Activated CD8-positive, alpha-beta memory T cell treated with anti-CD3 and anti-CD28 coated beads, Interleukin-2, amount 10 ng/mL, durations not matched to agents 7 days and 5 days (primary cell): ENCODE measurements at places on chromosomes 13 and 19. TPM values are rescaled to one million over a fixed set of nuclear protein-coding genes. Genes with fewer than 3 reads are reported as not detected.

DNA sequence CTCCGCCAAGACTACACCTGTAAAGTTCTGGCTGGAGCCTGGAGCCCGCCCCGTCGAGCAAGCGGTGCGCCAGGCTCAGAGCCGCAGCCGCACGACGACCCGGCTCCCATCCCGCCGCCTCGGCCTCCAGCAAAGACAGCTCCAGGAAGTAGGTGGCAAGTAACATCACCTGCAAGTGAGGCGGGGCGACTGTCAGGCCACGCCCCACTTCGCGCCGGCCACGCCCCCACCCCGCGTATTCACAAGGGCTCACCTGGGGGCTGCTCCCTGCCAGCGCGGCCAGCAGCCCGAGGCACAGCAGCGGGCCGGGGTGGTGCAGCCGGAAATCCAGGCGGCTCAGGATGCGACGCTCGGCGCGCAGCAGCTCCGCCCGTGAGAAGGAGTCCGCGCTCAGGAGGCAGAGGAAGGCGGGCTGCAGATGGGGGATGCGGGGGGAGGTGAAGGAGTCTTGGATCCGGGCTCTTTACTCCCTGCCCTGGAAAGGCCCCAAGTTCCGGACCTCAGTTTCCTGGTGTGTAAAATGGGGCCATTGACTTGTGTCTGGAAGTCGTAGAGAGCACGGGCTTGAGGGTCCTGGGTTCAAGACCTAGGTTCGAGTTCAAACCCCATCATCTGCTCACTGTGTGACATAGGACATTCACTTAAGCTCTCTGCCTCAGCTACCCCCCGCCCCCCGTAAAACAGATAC lies 3.2 kb downstream of the CCNP start:
- H3K4me3 ChIP-seq: no peak overlapping the region
- no peak overlapping the region for H3K27ac ChIP-seq
- peaks cover 12% of the 10 kb centered on the region for H3K4me1 ChIP-seq
- H3K36me3 ChIP-seq: peaks cover 4% of the 10 kb centered on the region
- peaks cover 71% of the 10 kb centered on the region for H3K27me3 ChIP-seq

The SPRY2 gene
- total RNA-seq: 0.56 TPM

DNA sequence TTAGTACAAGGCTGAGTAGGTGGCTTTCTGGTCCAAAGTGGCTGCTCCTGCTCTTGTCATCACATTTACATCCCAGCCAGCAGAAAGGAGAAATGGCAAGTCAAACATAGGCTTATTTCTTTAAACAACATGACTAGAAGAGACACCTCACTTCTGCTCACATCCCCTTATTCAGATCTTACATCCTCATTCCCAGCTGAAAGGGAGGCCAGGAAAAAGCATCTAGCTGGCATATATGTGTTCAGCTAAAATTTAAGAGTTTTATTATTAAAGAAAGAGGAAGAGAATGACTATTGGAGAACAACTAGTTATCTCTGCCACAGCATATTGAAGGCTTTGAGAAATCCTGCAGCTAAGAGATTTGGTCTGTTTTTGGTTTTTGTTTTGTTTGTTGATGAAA lies 34.1 kb downstream of the RGCC start:
- no peaks in the 10 kb centered on the region for H3K27me3 ChIP-seq
- H3K4me1 ChIP-seq: peaks cover 37% of the 10 kb centered on the region
- no peak for DNase-seq

The RPS5 gene
- 1,022 TPM for total RNA-seq

DNA sequence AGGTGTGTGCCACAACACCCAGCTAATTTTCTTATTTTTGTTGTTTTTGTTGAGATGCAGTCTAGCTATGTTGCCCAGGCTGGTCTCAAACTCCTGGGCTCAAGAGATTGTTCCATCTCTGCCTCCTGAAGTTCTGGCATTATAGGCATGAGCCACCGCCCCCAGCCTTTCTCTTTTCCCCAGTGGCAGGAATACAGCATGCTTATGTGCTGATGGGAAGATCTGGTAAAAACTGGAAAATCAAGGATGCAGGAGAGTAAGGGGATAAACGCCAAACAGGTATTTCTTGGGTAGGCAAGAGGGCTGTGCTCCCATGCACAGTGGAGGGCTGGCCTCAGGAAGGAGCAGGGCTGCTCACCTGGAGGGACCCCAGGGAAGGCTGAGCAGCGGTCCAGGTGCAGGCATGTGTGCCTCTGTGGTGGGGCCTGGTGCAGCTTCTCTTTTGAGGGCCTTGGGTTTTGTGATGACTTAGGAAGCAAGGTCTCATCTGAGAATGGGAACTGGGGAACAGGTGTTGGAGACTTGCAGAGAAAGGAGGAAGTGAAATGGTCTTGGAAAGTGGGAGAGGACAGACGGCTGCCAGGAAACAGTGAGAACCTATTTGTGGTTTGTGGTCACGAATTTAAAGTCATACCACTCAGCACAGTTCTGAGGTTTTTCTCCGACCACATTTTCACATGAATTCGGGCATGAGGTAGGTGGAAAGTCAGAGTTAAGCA lies 106.5 kb downstream of the TEX26 start:
- peaks cover 69% of the 10 kb centered on the region for H3K27me3 ChIP-seq
- peak; percentile 60 for DNase-seq
- peak overlapping the region; percentile 29 for H3K4me3 ChIP-seq
- no peaks in the 10 kb centered on the region for H3K36me3 ChIP-seq

The FAM174C gene
- 54.7 TPM for total RNA-seq

- H3K27ac ChIP-seq: no peak overlapping the region
- H3K27me3 ChIP-seq: no peaks in the 10 kb centered on the region
- no peak for DNase-seq
- H3K4me1 ChIP-seq: no peaks in the 10 kb centered on the region
Measured at GRCh38 chr13:113083402-113084061, 22.1 kb upstream of the F7 start.

DNA sequence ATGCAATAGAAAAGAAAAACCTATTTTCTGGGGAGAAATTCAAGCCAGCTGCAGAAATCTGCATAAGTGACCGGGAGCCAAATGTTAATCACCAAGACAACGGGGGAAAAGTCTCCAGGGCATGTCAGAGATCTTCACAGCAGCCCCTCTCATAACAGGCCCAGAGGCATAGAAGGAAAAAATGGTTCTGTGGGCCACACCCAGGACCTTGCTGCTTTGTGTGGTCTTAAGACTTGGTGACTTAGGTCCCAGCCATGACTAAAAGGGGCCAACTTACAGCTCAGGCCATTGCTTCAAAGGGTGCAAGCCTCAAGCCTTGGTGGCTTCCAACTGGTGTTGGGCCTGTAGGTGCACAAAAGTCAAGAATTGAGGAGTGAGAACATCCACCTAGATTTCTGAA lies 2847.6 kb upstream of the PCDH20 start:
- no peaks in the 10 kb centered on the region for H3K4me1 ChIP-seq
- no peak overlapping the region for H3K4me3 ChIP-seq
- H3K27me3 ChIP-seq: no peaks in the 10 kb centered on the region
- H3K36me3 ChIP-seq: no peaks in the 10 kb centered on the region

- H3K36me3 ChIP-seq: no peaks in the 10 kb centered on the region
- no peaks in the 10 kb centered on the region for H3K27me3 ChIP-seq
- H3K4me1 ChIP-seq: no peaks in the 10 kb centered on the region
Measured at GRCh38 chr13:105735281-105735680, 800.2 kb downstream of the EFNB2 start.

The MAB21L1 gene
- total RNA-seq: not detected

DNA sequence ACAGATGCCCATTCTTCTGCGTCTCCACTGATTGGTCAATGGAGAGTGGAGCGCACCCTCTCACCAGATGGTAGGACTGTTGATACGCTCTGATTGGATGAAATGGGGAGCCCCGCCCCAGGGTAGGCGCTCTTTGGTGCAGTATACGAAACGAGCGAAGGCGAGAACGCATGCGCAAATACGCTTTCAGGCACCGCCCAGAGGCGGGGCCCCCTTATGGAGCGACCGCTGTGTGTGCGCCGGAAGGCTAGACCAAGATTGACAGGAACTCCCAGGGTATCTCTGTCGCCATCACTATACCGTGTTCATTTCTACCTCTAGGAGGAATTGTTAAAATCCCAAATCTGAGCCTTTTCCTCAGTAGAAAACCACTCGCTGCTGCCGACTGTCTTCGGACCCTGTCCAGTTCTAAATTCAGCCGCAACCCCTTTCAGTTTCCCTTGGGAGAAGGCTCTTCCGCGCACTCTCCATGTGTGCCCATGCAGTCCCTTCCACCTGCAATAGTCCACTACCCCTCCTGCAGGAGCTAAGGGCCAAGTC lies 720 bp upstream of the HNRNPL start:
- H3K27me3 ChIP-seq: no peaks in the 10 kb centered on the region
- peak overlapping the region; percentile 88 for H3K4me3 ChIP-seq
- DNase-seq: peak; percentile 100
- H3K36me3 ChIP-seq: peaks cover 35% of the 10 kb centered on the region

GRCh38 chr13:44484562-44485138 lies 91.5 kb downstream of the TSC22D1 start:
- no peaks in the 10 kb centered on the region for H3K27me3 ChIP-seq
- H3K4me1 ChIP-seq: peaks cover 20% of the 10 kb centered on the region
- H3K36me3 ChIP-seq: no peaks in the 10 kb centered on the region
- DNase-seq: no peak
- peak overlapping the region; percentile 58 for H3K4me3 ChIP-seq

GRCh38 chr19:40862785-40863184 lies 12.5 kb upstream of the CYP2A6 start:
- no peak overlapping the region for H3K27ac ChIP-seq
- DNase-seq: no peak
- no peaks in the 10 kb centered on the region for H3K36me3 ChIP-seq
- peaks cover 25% of the 10 kb centered on the region for H3K27me3 ChIP-seq

GRCh38 chr19:44662691-44663385 lies 8.4 kb upstream of the CEACAM19 start:
- H3K4me1 ChIP-seq: no peaks in the 10 kb centered on the region
- no peaks in the 10 kb centered on the region for H3K27me3 ChIP-seq

DNA sequence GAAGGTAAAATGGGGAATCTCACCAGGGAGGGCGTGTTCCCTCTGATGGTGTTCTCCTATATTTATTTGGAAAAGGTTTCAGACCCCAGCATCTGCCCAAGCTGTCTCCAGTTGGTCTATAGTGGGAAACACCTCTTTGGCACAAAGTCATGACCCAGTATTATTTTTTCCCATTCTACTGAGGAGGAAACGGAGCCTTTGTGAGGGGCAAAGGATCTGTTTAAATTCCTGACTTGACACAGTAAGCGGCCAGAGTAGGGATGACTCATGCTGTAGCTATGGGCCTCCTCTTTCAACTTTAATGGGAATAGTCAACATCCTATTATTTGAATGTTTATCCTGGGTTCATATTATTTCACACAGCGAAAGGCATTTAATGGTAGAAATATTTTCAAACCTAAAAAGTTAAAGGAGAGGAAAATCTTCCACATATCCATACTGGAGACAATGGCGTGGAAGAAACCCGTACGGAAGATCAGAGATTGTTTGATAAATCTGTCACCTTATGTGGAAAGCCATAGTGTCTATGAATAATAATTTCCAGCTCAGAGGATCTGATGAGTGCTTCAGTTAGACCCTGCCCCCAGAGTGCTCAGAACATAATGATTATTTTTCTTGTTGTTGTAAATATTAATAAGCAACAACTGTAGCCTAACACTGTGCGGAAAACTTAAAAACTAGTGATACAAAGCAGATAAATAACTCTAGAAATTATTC lies 126.0 kb downstream of the FOXO1 start:
- H3K27ac ChIP-seq: no peak overlapping the region
- no peaks in the 10 kb centered on the region for H3K27me3 ChIP-seq
- H3K4me3 ChIP-seq: no peak overlapping the region

The ERICH6B gene
- total RNA-seq: not detected

GRCh38 chr19:20612711-20613316 lies 47.2 kb upstream of the ZNF737 start:
- no peak overlapping the region for H3K27ac ChIP-seq
- H3K27me3 ChIP-seq: no peaks in the 10 kb centered on the region
- no peak overlapping the region for H3K4me3 ChIP-seq
- H3K4me1 ChIP-seq: no peaks in the 10 kb centered on the region
- no peaks in the 10 kb centered on the region for H3K36me3 ChIP-seq

The GAPDHS gene
- not detected for total RNA-seq

The CASP14 gene
- not detected for total RNA-seq

DNA sequence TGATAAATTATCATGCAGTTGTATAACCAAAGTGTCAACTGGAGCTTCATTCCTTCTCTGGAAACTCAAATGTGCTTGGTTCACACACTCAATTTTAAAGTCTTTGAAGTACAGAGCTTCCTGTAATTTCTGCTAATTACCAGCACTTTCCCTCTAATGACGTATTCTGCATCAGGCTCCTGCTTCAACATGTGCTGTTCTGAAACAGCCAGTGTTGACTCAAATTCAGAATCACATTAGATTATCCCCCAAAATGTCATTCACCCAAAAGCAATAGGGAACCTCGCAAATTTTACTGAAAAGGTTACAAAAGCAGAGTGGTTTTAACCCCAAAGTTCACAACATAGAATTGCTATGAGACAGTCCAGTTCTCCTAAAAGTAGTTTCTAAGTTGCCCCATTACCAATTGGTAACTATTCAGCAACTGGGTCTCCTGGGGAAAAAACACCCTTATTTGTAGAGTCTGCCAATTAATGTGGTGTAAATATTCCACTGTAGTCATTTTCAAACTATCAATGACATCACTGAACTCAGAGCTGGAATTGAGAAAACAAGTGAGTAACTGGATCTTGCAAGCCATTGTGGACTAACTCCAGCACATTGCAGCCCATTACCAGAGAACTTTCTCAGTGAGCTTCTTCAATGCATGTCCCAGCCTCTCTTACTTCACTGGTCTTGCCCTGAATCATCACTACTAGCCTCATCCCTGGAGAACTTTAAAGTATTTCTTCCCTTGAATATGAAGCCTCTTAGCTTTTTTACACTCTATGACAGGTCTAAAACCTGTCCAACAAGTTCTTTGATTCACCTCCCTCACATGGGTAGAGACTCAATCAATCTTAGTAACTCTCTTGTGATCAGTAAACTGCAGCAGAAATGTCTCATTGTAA lies 955.4 kb downstream of the EFNB2 start:
- H3K4me3 ChIP-seq: no peak overlapping the region
- DNase-seq: no peak
- H3K36me3 ChIP-seq: no peaks in the 10 kb centered on the region
- no peaks in the 10 kb centered on the region for H3K27me3 ChIP-seq
- no peaks in the 10 kb centered on the region for H3K4me1 ChIP-seq
- no peak overlapping the region for H3K27ac ChIP-seq

DNA sequence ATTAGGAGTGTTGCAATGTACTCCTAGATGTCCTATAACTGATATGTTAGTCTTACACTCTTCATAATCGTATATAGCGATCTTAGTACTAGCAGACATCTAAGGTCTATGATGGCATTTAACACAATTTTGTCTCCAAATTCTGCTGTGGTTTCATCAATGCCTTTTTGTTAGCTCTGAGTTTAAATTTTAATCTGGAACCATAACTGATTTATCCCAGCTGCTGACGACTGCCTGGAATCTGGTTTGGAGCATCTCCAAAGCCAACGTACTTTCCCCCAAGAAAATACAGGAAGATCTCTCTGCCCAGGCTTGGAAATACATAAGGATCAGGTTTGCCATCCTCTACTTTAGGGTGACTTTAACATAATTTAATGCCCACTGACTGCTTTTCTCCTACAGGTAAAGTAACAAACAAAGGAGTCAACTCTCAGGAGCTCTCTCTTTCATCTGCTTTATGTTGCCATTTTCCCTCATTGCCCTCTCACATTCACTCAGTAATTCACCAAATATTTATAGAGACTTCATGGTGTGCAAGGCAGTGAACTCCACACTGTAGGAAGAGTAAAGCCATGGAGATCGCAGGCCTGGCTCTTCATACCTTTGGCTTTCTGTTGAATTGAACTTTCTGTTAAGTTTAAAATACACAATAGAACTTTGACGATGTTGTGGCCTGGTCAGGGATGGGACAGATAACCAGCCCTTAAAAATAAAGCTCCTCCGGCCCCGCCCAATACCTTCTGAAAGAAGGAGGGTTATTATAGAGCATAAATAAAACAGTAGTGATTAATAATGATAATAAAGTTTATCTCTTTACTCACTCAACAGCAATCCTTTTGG lies 23.3 kb upstream of the SPART start:
- no peaks in the 10 kb centered on the region for H3K27me3 ChIP-seq
- no peaks in the 10 kb centered on the region for H3K36me3 ChIP-seq
- no peaks in the 10 kb centered on the region for H3K4me1 ChIP-seq
- DNase-seq: no peak
- no peak overlapping the region for H3K27ac ChIP-seq

The ZNF302 gene
- 12.0 TPM for total RNA-seq
